ENCODE measurements at places on chromosomes 13 and 19.

DNA sequence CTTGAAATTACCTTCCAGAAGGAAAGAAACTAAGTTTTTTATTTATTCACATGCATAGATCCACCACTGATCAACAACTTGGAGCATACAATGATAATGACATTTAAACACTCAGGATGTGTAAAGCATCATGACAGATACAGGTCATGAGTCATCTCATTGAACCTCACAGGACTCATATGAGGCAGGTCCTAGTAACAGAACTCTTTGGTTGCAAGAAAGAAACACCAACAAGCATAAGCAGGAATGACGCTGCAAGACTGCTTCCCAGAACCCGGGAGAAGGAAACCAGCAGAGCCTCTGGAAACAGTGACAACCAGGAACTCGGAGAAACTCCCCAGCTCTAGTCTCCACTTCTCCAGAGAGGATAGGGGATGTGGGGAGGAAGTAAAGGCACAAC lies 60.8 kb upstream of the IPO5 start:
- no peak for DNase-seq

DNA sequence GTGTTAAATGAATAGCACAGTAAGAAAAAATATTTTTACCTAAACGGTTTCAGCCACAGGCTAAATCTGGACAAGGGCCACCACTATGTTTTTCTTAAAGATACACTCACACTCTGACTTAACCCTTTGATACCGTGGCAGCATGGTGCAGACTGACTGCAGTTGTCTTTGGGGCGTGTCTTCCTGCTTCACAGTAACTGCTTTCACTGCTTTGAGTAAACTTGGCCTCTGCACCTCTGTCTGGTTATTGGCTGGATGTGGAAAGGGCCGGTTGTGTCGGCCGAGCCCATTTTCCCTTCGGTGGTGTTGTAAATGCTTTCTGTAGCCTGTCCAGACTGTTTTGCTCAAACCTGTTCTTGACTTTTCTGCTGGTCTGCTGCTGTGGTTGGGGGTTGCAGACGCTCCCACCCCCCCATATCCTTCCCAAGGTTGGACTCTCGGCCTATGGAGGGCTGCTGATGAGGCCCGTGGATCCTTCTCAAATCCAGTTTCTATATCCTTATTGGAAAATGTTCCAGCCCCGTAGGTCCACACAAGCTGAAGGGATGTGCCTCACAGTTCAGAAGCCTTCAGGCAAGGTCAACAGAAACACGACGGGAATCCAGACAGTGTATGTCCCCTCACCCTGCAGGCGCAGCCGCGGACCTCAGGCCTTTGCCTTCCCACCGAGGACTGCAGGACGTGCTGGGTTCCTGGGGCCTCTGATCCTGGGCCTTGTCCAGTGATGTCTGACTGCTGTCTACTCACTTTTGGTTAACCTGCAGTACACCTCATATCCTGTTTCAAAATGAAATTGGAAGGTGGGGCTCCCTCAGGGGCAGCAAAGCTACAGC lies 90.2 kb upstream of the RNF113B start:
- no peak for DNase-seq

- no peak for DNase-seq
Observed at GRCh38 chr13:30745906-30746686, 10.8 kb downstream of the ALOX5AP start.

GRCh38 chr19:8615024-8615423 lies 4.5 kb upstream of the ADAMTS10 start:
- no peak for DNase-seq

DNA sequence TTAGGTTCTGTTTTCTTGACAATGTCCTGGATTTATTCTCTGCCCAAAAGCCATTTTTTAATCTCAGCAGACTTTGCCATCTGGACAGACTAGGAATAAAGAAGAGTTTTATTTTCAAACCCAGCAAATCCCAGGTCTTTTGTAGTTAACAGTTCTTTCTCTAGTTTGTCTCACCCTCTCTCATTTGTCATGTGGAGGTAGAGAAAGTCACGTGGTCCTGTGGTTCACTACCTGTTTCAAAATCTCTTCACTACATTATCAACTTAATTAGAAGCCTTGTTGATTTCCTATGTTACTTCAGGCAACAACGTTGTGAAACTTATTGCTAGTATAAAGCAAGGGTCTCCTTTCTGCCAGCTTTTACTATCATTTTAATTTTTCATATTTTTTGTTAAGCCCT lies 1222.6 kb downstream of the EFNB2 start:
- no peak for DNase-seq

DNA sequence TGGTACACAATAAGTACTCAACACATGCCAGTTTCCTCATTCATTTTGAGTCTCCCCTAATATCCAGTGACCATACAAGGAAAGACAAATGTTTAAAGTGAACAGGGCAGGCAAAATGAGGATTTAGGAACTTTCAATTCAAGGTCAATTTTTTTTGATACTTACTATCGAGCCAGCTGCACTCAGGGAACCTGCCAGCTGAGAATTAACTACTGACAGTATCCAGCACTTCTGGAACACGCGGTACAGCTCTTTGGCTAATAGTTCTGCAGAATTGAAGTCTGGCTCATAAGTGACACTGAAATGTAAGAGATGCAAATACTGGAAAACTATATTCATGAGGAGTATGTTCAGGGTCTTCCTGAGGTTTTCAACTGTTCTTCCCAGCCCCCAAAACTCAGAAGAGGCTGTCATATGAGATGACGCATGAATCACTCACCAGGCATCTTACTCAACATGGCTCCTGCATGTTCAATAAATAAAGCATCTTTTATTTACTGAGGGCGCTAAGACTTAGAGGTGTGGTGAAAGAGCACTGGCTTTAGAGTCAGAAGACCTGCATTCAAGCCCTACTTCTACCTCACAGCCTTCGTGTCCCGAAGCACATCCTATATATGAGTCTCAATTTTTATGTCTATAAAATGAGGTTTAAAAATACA lies 25.6 kb downstream of the RUBCNL start:
- DNase-seq = no peak

- DNase-seq = no peak
Observed at GRCh38 chr13:40386586-40386985, 279.9 kb downstream of the FOXO1 start.

DNA sequence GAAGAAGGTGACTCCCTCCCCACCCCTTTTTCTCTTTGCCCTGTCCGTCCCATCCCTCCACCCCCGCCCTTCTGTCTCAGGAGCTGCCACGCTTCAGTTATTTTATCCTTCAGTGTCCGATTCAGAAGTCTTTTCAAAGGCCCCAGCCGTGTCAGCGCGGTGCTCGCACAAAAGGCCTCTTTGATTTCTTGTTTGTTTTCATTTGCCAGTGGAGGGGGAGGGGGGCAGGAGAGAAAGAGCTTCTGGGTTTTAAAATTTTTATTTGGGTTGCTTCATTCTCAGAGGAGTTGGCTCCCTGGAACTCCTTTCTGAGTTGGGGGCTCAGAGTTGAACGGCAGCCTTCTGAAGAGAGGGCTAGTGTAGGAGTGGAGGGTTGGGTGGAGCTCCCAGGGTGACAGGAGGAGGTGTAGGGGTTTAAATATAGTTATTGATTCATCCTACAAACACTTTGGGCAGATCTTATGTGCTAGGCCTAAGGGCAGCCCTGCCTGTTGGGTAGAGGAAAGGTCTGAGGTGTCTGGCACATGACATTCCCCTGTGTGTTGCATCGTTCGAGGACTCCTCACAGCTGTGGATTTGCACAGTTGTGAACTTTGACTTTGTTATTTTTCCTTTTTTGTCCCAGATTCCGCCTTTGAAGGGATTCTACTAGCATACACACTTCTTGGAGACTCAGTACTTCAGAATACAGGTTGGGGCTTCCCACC lies 36.8 kb downstream of the NFIX start:
- DNase-seq = no peak

DNA sequence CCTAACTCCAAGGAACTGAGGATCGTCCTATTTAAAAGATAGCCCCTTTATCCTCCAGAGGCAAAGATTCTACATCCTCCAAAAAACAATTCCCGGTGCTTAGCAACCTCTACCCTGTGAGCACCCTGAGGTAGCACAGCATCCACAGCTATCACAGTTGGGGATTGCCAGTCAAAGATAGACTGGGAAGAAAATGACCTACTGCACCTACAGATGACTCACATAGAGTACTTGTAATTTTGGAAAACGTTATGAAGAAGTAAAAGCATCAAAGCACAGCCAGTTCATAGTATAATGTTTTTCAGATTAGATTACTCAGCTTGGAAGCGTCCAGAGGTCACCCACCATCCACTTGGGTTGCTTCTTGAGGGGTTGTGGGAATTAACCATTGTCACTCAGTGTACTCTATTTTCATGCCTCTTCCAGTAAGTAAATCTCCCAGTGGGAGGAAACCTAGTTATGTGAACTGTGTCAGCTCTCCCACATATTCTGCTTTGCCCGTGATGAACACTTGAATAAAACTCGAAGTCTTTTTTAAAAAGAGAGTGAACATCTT lies 8.9 kb upstream of the FAM124A start:
- DNase-seq = no peak

DNA sequence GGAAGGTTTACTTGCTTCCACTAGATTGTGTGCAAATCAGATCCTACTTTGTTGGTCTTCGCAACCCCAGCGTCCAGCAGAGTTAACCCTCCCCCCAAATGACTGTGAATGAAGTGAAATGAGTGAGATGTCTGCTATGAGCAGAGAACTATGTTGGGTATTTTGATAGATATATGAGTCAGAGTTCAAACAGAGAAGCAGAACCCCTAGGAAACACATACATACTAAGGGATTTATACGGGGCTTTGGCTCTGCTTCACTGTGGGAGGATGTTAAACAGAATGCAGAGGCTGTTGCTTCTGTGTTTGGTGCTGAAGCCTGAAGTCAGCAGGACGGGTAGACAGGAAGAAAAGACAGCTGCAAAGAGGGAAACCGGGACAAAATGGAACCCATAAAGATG lies 197.0 kb downstream of the MZT1 start:
- DNase-seq = no peak

DNA sequence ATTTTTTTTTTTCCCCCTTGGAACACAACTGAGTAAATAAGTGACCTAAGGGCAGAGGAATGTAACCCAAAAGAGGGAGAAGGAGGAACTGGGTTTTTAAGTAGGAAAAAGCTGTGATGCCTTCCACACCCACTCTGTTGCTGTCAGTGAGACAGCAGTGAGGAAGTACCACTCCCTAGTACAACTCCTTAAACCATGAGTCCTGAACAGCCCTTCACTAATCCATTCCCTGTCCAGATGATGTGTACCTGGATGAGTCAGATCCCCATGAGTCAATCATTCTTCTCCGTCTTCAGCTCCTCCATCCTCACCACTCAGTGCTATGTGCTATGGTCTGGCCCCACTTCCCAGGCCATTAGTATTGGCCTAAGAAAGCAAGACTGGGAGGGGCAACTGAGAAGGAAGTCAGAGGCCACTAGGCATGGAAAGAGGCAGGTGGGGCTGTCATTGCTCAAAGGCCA lies 12.9 kb upstream of the CXCL17 start:
- DNase-seq = no peak

DNA sequence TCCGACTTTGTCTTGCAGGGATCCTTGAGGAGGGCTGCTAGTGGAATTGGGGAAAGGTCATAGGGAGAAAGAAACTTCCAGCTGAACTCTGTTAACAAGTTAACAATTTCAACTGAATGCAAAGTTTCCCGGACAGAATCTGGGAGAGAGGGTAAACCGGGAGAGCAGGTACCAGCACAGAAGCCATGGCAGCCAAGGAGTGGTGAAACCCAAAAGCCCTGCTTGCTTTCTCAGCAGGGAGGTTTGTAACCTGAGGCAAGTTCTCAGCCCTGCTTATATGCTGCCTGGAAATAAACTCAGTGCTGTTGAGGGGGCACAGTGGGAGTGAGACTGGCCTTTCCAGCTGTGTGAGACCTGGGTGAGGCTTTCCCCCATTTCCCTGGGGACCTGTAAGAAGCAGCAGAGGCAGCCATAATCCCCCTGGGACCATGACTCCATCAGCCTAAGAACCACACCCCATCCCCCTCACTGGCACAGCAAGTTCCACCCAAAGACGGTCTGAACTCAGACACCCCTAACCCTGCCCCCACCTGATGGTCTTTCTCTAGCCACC lies 84.0 kb downstream of the SUCLA2 start:
- no peak for DNase-seq

Measured in NCI-H1436 (cell line).